ENCODE measurements at places on chromosomes 3 and 15.

DNA sequence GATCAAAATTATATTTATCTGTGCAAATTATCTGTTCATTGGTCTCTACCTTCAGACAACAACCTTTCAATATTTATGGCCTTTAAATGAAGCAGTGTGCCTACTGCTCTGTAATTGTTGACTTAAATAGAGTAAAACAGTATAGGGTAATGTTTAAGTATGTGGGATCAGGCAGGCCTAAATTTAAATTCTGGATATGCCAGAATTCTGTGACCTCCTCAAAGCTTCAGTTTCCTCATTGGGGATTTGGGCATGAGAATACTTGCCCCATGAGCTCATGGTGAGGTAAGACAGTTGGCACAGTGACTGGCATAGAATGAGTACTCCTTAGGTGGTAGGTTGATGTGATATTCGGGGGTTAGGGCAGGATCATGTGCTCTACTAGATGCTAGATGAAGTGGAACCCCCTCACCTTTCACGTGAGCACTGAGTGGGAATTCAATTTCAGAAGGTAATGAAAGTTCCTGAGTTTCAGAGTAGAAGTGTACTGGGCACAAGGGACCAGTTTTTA is 14.9 kb downstream of the ARL8B start:
- DNase-seq: no peak

DNA sequence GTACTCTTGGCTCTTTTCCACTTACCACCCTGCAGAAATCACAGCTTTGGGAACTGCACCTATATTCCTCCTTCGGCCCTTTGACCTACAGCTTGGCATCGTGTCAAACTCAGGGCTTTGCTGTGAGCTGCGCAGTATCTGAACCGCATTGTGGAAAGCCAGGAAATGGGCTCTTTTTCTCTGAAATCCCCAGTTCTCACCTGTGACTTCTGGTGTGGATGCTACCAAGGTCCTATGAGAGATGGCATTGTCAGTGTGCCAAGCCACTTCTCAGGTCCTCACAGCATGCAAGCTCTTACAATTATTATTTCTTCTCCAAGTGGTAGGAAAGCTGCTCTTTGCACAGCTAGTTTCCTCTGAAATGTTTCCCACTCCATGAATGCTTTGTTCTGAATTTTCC is 450.6 kb upstream of the TBL1XR1 start:
- DNase-seq: no peak

GRCh38 chr15:62896380-62896866 is 146.1 kb upstream of the TPM1 start:
- no peak for DNase-seq

GRCh38 chr15:44726568-44727484 is 9.5 kb upstream of the TRIM69 start:
- peak; percentile 65 for DNase-seq

GRCh38 chr3:106341087-106341486 is 472.3 kb upstream of the CBLB start:
- DNase-seq: no peak

- DNase-seq: no peak
Measured at GRCh38 chr3:78659386-78659987, 1108.3 kb downstream of the ROBO1 start.
